ENCODE measurements at places on chromosomes 5 and 9.

- DNase-seq: no peak
Observed at GRCh38 chr5:79081779-79082178, 12.2 kb downstream of the BHMT2 start.

DNA sequence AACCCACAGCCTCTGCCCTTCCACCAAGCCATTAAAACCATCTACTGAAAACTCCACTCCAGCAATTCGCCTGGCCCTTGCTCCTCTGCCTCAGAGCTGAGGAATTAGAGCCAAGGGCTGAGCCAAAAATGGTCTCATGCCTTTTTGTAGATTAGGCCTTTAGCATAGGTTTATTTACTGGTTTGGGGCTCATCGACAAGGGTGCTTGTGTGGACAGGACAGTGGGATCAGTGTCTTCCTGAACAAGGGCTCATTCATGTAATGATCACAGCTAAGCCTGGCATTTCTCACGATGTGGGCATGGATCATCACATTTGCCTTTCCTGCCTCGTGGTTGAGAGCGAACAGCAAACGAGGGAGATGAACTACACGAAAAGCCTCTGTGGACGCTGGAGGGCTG lies 59.2 kb upstream of the PHF24 start:
- no peak for DNase-seq

DNA sequence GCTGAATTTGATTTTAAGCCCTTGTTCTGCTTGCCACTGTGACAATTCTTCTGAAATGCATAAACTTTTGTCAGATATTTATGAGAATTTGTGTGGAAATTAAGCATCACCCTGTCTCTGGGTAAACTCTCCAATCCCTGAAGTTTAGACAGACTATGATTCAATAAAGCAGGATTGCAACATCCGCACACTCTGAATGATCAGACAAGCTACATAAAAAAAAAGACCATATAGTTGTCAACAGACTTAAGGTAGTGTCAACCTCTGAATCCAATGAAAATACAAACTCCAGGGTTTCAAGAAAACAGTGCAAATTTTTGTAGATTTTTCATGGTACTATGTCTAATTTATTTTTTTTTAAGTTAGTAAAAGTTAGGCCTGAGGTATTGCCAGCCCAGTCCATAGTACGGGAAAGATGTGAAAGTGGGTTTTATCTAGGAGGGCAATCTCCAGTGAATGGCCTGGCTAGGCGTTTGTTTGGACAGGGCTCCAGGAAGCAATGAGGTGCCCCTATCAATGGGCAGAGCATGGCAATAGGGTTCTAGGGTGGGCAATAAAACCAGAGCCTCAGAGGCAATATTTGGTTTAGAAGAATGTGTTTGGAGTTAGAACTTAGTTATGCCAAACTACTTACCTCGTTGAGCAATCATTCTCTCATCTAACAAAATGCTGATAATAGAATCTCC lies 762.6 kb upstream of the SEMA6A start:
- DNase-seq: no peak

DNA sequence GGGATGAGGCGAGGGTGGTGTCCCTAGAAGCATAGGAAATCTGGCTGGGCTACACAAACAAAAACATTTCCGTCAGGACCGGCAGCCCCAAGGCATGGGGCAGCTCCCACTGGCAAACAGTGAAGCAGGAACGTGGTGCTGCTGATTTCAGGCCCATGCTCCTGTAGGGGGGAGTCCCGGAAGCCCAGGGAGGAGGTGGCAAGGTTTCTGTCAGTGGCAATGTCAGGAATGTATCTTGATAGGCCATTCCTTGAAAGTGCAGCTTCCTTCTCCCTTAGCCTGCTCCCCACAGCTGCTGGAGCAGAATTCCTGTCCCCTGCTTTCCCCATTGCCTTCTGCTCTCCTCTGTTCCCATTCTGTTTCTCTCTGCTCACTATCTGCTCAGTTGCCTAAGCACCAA lies 42.4 kb downstream of the MRRF start:
- DNase-seq: no peak

- no peak for DNase-seq
Observed at GRCh38 chr9:2465921-2466460, 155.6 kb upstream of the VLDLR start.

- DNase-seq: no peak
Observed at GRCh38 chr5:160494451-160494850, 72.8 kb downstream of the PTTG1 start.

DNA sequence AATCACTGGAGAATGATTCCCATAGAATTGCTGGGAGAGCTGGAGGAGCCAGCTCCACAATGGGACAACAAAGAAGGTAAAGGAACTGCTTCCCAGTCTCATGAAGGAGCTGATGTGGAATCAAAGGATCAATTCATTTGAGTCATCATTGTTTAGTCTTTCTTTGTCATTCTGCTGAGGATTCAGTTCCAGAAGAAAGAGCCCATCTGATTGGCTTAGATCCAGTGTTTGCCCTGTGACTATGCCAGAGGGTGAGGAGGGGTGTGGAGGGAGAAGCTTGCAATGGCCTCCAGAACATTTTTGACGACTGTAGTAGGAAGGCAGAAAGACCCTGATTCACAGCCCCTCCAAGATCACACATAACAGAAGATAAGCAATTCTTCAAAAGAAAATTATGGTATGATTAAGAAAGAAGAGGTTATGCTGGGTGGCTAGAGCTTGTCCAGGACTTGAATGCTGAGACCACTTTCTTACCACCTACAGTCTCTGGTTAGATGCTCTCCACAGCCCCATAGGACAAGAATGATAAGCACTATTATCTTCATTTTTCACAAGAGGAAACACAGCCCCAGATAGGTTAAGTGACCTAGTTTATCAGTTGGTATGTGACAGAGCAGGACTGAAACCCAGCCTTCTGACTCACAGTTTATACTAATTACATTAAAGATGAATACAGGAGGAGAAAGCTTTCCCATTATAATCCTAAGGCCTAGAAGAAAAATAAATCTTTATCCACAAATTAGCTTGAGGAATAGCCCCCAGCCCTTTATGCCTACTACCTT lies 363.1 kb downstream of the PRELID2 start:
- no peak for DNase-seq

DNA sequence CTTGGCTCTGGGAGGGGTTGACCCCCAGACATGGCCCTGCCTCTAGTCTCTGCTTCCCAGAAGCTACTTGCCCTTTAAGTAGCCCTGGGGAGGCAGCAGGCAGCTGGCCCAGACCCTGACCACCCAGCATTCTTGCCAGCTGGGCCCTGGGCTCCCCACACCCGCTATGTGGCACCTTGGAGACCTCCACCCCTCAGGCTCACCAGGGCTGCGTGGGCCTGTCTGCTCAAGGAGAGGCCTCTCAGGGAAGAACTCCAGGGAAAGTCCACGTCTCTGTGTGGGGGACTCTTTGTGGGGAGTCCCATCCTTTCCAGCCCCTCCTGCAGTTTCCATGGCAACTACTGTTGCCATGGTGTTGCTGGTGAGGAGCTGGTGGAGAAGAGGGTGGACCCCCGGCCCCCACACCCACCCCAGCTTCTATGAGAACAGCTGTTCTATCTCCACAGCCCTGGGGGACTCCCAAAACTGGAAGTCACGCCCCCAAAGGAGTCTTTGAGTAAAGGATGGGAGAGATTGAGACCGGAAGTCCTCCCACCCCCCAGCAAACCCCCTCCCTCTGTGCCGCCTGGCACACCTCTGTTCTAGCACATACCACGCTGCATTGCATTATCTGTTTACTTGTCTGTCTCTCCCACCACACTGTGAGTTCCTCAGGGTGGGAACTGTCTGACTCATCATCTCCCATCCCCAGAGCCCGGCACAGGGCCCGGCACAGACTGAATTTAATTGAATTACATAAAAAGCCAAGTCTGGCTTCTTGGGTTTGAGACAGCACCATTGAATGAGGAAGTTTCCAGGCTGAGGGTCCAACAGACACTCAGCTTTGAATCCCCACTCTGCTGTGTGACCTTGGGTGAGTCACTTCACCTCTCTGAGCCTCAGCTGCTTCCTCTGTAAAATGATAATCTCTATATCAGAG lies 12.6 kb downstream of the DNM1 start:
- no peak for DNase-seq

GRCh38 chr5:135565725-135566421 lies 12.9 kb downstream of the CXCL14 start:
- DNase-seq: peak; percentile 79

- peak; percentile 71 for DNase-seq
Observed at GRCh38 chr9:120713257-120714087, 798 bp downstream of the MEGF9 start.

- peak; percentile 29 for DNase-seq
Observed at GRCh38 chr5:163439092-163439425, 1.7 kb downstream of the CCNG1 start.
